ENCODE measurements at places on chromosomes 16 and 17.

DNA sequence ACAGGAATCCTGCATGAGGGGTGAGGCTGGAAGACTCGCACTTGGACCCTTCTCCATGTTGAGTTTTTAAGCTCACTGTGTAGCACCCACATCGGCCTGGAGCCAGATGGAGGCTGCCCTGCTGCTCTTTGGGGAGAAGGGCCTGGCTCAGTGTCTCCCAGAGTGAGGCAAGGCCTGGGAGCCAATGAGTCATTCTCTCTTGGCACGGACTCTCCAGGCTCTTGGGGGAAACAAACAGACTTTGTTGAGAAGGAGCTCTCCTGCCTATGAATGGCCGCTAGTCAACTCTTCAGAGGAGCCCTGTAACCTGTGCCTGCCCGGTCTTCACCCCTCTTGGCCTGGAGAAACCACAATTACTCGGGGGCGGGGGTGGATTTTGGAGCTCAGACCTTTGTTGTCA is 50.8 kb upstream of the MAF start:
- DNase-seq = no peak

- no peak for DNase-seq
Observed at GRCh38 chr16:60636117-60636516, 1400.1 kb downstream of the CDH8 start.

GRCh38 chr17:22461460-22462145 is 769.3 kb downstream of the KCNJ18 start:
- DNase-seq = no peak

DNA sequence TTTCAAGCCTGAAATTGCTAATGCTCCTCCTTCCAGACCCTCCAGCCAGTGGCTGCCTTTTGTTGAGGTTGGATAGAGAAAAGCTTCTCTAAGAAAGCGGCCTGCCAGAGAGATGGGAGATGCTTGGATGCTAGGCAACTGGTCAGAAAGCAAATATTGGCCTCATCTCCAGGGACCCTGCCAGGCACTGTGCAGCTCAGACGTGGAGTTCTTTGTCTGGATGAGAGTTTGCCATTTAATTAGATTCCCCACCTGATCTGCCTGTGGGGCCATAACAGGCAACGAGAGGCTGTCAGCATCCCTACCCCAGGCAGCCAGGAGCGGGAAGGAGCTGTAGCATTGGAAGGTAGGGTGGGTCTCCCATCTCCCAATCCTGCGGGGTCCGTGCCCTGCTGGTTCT is 52.7 kb downstream of the ASIC2 start:
- no peak for DNase-seq

- no peak for DNase-seq
Observed at GRCh38 chr17:50608700-50609379, 25.8 kb upstream of the ABCC3 start.

DNA sequence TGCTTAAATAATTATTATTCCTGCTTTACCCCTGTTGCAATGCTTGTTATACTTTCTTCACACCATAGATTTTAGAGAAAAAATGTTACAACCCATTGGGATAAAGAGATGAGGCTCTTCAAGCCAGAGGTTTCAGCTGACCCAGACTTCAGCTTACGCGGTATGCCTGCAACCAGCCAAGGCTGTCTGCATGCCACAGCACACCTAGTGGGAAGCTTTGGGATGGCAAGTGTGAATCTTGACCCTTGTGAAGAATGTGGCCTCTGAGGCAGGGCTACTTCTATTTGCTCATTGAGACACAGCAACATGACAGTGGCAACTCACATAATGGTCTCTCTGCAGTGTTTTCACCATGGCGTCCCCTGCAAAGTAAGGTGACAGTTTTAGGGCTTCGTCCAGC is 193.9 kb upstream of the PIRT start:
- no peak for DNase-seq

- DNase-seq = no peak
Observed at GRCh38 chr17:82095777-82096708, 2.0 kb downstream of the FASN start.

- peak; percentile 85 for DNase-seq
Observed at GRCh38 chr17:81400154-81400977, 5.1 kb downstream of the BAHCC1 start.

DNA sequence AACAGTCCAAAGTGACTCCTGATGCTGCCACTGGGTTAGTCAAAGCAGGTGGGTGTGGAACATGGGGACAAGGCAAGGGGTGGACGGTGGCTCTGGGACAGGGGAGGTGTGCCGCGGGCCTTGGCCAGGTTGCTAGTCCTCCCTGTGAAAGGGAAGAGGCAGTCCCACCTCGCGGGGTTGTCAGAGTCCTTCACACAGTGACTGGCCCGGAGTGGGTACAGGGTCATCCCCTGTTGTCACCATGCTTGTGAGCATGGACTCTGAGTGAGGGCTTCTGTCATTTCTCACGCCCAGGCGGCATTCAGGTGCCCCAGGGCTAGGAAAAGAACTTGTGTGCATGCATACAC is 3.1 kb upstream of the ZNF469 start:
- peak; percentile 28 for DNase-seq

DNA sequence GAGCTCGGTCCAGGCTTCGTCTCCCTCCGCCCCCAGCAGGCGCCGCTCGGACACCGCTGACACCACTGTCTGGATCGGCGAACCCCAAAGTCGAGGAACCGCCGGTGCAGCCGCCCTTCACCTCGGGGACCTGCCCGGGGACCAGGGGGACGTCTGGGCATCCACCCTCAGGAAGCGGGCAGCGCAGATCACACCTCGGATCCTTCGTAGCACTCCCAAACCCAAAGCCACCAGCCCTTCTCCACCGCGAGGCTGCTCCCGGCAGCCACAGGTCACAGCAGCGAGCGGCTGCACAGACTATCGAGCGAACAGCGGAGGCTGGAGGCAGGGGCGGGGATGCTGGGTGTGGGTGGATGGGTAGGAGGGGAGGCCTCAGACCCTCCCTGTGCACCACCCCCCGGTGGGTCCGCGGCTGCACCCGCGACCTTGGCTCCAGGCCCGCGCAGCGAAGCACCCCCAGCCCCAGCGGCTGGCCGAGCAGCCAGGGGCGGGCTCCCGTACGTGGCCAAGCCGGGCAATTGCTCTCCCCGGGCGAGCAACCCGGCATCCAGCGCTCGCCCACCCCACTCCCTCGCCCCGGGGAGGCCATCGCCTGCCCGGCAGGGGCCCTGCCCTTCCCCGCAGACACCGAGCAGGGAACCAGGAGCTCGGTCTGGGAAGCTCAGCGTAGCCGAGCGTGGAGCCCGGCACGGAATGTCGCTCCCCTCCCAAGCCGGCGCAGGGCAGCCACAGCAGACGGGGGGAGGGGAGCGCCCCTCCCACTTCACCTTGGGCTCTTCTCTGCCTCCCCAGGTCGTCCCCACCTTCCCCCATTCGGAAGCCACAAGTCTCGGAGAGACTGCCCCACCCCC is 1.0 kb downstream of the SDK2 start:
- peak; percentile 73 for DNase-seq

DNA sequence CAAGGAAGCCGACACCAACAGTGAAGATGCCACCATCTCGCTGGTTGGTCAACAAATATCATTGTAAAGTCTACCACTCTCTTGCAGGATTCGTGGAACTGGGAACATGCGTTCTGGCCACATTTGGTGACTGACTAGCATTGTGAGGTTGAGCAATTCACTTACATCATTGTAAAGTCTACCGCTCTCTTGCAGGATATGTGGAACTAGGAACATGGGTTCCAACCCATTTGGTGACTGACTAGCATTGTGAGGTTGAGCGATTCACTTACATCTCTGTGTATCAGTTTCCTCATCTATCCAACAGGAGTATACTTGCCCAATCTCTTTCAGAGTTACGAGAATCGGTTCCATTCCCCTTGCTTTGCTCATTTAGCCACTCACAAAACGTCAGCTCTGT is 42.6 kb upstream of the RPH3AL start:
- no peak for DNase-seq

GRCh38 chr16:5066511-5066910 is 755 bp upstream of the C16orf89 start:
- no peak for DNase-seq

GRCh38 chr16:27177031-27177774 is 26.1 kb upstream of the KDM8 start:
- DNase-seq = no peak

- no peak for DNase-seq
Observed at GRCh38 chr17:16954521-16954920, 17.4 kb downstream of the TNFRSF13B start.

DNA sequence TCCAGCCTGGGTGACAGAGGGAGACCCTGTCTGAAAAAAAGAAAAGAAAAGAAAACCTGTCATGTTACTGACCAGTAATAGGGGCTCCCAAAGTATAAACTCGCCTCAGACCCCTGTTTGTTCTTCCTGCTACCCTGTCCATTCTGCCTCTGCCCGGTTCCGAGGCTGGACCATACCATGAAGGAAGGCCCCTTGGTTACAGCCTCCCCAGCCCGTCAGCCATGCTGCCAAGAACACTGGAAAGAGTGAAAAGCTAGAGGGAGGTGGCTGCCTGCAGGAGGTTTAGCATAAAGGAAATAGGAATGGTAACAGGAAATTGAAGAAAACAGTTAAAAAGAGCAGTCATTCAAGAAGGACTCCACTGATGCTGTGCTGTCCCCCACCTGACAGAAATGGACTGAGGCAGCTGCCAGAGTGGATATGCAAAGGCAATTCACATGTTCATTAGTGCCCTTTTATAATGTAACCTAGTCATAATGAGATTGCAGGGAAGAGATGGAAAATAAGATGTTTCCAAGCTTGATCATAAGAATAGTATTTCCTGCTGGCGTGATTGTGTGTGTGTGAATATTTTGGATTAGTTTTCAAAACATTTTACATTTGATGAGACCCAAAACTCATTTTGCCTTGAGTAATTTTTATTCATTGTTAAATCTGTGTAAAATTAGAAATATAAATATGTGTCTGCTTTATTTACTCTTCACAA is 102.6 kb downstream of the GOSR1 start:
- DNase-seq = no peak

DNA sequence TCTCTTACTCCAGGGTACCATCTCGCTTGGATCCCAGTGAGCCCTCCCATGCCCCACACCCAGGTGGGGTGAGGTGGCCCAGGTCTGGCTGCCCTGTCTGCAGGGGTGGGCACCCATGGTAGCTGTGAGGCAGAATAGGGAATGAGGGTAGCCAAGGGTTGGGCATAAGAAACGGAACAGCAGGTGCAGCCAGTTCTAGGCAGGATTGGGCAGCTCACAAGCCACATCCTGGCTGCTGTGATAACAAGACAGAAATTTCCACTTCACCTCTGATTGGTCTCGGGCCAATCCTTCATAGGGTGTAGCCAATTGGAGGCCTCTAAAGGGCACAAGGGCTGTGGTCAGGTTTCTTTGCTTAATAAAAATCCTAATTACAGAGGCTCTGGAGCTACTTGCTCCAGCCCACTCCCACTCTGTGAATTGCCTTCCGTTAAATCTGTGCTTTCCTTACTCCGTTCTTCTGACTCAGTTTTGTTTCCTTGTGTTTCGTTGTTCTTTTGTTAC is 1.5 kb upstream of the ARHGDIG start:
- DNase-seq = no peak

GRCh38 chr16:79601092-79601930 is 774 bp upstream of the MAF start:
- peak; percentile 77 for DNase-seq

- DNase-seq = no peak
Observed at GRCh38 chr17:83030432-83030831, 49.0 kb upstream of the METRNL start.

DNA sequence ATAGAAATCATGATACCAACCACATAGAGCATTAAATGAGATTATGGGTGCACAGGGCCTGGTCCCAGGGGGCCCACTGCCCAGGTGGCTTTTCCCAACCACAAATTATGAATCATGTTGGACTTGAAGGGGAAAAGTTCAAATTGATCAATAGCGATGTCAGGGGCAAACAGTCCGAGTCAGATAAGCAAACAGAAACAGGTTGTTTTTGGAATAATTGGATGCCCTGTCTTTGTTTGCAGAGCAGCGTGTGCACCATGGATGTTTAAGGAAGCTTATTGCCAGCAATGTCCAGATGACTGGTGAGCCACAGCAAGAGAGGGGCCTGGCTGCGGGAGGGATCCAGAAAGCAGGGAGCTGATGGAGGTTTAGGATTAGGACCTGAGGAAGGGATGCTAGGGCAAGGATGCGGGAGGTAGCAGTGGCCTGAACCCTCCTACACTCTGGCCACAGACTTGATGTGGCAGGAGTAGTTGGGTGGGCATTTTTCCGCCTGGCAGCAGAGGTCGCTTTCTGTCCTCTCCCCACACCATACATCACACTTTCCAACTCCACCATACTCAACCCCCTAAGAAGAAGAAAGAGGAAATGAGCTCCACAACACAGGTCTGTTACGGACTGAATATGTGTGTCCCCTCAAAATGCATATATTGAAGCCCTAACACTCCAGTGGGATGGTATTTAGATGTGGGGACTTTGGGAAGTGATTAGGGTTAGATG is 266.4 kb upstream of the RPL38 start:
- DNase-seq = no peak

- no peak for DNase-seq
Observed at GRCh38 chr17:29474297-29474696, 84.1 kb downstream of the TAOK1 start.

All from right forelimb (tissue), 1 donor.